ENCODE measurements at places on chromosomes 1 and 21. TPM values are rescaled to one million over a fixed set of nuclear protein-coding genes. Genes with fewer than 3 reads are reported as not detected.

Gene SPTA1
- polyA plus RNA-seq: 0.03 TPM

Gene INSRR
- not detected for polyA plus RNA-seq

Gene SEMA6C
- 0.23 TPM for polyA plus RNA-seq

Gene SLFNL1
- polyA plus RNA-seq: 0.32 TPM

Gene PLA2G2C
- not detected for polyA plus RNA-seq

Gene RNU1-1
- not detected for polyA plus RNA-seq

Gene CR1L
- 0.73 TPM for polyA plus RNA-seq

Gene RUNX3
- polyA plus RNA-seq: 1.2 TPM

Gene PLCH2
- polyA plus RNA-seq: 3.8 TPM

Gene MIXL1
- not detected for polyA plus RNA-seq

Gene U2AF1
- polyA plus RNA-seq: 104 TPM

Gene SH2D2A
- polyA plus RNA-seq: 7.9 TPM

Gene TXLNA
- 35.4 TPM for polyA plus RNA-seq

Gene ZNF644
- polyA plus RNA-seq: 17.6 TPM

Gene BRDT
- not detected for polyA plus RNA-seq

Gene HSD3B2
- polyA plus RNA-seq: 0.93 TPM

Gene NASP
- polyA plus RNA-seq: 76.8 TPM

Gene RHOU
- 58.7 TPM for polyA plus RNA-seq

Gene JMJD4
- polyA plus RNA-seq: 7.8 TPM

Gene OR2AJ1
- polyA plus RNA-seq: not detected

Gene RBM11
- polyA plus RNA-seq: not detected

Gene LPAR3
- 0.23 TPM for polyA plus RNA-seq

Gene ATP1B1
- 54.7 TPM for polyA plus RNA-seq

Gene ZNF695
- 1.2 TPM for polyA plus RNA-seq

Gene ABCA4
- polyA plus RNA-seq: not detected

Gene KLF17
- not detected for polyA plus RNA-seq

Gene CFHR3
- polyA plus RNA-seq: not detected

Gene EFNA1
- 34.7 TPM for polyA plus RNA-seq

Gene VAV3
- 33.7 TPM for polyA plus RNA-seq

Gene NECTIN4
- 1.2 TPM for polyA plus RNA-seq

Measured in sigmoid colon (tissue), 7 donors.